Hepatocyte (in vitro differentiated cells): ENCODE measurements at places on chromosomes 3 and 15.

- no peak for DNase-seq
These were observed 84.6 kb downstream of the PRICKLE2 start for GRCh38 chr3:64140651-64141050.

DNA sequence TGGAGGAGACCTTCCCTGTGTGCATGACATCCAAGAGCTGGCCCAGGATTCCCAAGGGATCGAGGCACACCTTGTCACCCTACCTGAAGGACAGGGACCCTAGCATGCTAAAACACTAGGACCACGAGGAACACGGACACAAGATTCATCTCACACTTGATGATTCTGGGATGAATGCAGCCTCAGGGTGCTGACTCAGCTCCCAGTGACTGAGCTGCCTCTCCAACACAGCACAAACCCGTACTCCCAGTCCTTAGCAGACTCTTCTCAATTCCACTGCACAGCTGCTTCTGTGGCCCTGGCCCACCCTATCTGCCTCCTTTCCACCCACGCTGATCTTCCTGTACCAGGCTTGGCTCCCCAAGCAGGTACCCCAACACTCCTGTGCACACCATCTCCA is 9.1 kb upstream of the OXTR start:
- DNase-seq: no peak

DNA sequence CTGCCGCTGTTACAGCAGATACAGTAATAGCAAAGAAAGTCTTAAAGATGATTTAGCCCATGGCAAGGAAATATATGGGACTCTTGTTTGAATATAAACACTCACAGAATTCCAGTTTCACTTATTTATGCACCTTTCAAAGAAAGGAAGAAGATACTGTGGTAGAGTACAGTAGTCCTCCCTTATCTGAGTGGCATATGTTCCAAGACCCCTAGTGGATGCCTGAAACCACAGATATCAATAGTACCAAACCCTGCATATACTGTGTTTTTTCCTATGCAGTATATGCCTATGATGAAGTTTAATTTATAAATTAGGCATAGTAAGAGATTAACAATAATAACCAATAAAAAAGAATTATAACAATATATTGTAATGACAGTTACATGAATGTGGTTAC is 8.2 kb downstream of the MAP2K1 start:
- DNase-seq: no peak

DNA sequence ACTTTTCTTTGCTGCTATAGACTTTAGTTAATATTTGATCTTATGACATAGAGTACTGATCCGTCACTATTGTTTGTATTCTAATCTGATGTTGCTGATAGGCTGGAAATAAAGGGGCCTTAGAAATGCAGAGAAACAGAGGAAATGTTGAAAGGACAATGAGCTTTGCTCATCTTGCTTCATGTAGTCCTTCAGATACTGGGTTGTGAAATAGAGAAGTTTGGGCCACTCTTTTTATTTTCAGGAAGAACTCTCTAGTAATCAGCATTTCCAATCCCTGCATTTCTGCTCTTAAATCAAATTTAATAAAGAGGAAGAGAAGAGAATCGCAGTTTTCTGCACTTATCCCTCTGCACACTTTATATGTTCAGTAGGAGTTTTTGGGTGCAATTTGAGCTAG is 192.8 kb upstream of the THBS1 start:
- DNase-seq: no peak

DNA sequence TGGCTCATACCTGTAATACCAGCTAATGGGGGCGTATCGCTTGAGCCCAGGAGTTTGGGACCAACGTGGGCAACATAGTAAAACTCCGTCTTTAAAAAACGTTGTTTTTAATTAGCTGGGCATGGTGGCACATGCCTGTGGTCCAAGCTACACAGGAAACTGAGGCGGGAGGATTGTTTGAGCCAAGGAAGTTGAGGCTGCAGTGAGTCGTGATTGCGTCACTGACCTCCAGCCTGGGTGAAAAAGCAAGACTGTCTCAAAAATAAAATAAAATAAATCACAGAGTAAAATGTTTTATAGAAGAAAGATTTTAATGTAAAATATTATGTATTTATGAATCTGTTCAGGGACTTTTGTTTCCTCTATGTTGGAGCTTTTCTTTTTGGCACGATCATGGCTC is 15.3 kb upstream of the STRIT1 start:
- DNase-seq: no peak

GRCh38 chr15:88498996-88499395 is 31.5 kb downstream of the MRPS11 start:
- no peak for DNase-seq

GRCh38 chr15:48646331-48646730 is 822 bp upstream of the FBN1 start:
- DNase-seq: no peak

DNA sequence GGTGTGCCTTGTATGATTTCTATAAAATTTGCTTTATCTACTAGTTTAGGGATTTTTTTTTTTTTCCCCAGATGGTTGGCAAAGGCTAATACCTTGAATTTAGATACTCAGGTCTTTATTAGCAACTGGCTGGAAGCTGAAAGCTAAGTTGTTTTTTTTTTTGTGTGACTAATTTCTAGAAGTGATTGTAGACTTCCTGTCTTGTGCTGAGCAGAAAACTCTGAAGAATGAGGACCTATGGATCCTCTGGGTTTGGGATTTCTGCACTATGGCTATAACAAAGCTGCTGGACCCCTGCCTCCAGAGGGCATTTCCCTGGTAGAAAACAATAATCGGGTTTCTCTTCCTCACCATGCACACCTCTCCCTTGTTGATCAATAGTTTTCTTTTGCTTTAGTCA is 10.0 kb downstream of the ARIH2 start:
- DNase-seq: no peak

DNA sequence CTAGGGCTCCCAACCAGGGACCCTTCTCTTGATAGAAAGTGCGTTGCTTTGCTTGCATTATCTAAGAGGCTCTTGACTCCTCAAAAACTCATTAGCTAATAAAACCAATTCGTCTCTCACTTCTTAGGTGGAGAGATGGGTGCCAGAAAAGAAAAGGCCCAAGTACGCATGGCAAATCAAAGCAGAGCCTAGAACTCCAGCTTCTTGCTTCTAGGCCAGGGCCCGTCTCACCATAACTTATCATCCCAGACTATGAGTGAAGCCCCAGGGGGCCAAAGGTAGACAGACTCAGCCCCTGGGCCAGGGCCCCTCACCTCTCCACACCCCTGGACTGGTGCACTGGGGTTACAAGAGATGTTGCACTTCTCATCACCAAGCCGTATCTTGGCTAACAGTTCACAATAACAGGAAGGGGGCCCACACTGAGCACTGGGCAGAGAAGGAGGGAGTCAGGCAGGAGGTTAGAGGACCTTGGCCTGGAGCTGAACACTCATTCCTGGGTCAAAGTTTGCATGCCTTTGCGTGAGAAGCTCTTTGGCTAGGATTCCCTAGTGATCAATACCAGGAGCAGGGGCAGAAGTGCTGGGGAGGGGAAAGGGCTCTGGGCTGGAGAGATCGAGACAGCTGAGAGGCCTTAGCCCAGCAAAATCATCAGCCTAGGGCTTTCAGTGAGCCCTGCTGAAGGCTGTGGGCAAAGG is 5.4 kb upstream of the CYP1A1 start:
- DNase-seq: peak; percentile 37

DNA sequence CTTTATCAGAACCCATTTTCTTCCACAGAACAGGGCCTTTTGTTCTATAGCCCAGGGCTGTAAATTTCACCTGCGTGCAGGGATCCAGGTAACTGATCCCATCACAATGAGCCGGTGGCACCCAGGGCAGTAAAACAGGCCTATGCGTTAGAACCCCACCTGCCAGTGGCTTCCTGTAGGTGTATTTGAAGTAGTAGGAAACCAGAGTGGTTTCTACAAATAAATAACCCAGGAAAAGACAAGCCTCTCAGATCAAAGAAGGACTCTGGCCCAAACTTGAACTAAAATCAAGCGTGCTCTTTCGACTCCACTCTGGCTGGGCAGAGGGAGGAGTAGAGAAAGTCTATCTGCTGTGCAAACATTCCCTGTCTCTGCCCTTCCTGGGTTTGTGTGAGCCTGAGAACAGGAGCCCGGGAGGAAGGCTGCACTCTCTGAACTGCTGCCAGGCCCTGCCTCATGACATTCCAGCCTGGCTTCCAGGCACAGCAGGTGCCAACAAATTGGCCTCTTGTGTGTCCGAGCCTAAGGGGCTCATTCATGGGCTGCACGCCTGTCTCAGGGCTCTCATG is 77.7 kb downstream of the CEMIP start:
- no peak for DNase-seq

DNA sequence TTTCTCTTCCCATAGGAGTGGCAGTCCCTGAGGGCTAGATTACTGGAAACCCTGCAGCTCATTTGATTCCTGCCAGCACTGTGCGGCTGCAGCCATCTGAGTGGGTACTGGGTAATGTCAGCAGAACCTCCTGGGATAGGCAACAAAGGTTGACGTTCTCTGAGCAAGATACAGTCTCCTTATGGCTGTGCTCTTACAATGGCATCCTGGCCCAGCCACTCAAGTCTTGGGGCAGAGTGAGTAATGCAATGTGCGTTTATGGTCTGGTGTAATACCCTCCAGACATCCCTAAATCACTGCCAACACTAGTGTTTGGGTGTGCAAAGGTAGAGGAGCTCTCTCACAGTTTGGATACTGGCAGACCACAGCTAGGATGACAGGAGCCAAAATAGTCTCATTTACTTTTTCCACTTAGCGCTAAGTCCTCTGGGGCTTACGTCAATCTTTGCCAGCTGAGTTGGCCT is 775.8 kb downstream of the ZNF385D start:
- no peak for DNase-seq

GRCh38 chr3:106765342-106765741 is 611.9 kb upstream of the CCDC54 start:
- DNase-seq: no peak

GRCh38 chr3:13019243-13020095 is 53.8 kb downstream of the IQSEC1 start:
- peak; percentile 72 for DNase-seq

DNA sequence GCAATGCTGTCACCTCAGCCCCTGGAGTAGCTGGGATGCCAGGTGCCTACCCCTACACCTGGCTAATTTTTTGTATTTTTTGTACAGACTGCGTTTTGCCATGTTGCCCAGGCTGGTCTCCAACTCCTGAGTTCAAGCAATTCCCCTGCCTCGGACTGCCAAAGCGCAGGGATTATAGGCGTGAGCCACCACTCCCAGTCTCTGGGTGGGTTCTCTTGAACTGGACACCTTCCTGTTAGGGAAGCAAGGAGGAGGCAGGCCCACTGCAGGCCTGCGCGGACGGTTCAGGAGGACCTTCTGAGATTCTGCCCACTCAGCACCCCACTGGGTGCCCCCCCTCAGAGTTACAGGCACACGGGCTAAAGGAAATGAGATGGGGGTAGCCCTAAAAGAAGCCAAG is 73.8 kb upstream of the HERC1 start:
- DNase-seq: no peak

DNA sequence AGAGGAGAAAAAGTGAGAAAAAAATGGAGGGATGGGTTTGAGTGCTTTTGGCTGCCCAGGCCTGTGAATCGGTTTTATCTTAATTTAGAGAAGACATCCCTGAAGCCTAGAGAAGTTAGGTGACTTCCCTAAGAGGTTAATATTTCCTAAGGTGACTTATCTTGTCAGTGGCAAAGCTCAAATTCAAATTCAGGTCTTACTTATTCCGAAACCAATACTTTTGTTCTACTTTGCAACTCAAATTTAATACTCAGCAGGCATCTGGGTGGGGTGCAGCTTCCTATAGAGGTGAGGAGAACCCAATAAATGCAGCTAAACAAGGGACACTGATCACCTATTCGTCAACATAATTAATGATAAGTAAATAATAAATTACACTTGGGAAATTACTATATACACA is 54.9 kb upstream of the MYRIP start:
- DNase-seq: no peak

- peak; percentile 49 for DNase-seq
These were observed 114.2 kb downstream of the KLF13 start for GRCh38 chr15:31440754-31441311.

DNA sequence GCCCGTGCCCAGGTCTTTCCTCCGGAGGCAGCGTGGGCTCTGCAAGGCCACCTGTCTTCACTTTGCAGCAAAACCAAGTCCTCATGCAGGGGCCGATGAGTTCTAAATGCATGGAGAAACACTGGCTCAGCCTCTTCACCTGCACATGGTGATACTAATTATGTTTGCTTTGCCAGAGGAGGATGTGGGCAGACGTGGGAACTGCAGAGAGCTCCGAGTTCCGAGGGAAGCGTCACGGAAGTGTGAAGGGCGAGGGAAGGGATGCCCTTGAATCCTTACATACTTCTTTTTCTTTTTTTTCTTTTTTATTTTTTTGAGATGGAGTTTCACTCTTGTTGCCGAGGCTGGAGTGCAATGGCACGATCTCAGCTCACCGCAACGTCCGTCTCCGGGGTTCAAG is 74.8 kb downstream of the GABRG3 start:
- no peak for DNase-seq

- no peak for DNase-seq
These were observed 8.0 kb downstream of the TMIE start for GRCh38 chr3:46709157-46709654.

DNA sequence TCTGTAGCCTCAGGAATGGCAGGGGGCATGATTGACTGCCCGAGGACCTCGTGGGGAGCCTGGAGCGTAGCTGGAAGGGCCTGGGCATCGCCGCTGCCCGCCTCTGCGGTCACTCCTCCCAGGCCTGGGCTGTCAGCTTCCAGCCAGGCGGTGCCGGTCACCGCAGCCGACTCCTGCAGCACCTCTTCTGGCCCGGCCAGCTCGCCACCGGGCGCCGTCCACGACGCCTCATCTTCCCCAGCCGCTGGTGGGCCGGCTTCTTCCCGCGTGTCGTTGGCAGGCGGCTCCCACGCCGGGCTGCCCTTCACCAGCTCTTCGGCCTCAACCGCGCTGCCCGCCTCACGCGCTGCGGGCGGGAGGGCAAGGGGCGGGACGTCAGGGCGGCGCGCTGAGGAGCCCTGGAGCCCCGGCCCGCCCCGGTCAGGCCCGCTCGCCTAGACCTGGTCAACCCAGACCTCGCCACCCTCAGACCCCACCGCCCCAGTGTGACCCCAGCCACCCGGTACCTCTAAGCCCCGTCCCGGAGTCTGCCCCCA is 1.0 kb downstream of the CSPG5 start:
- DNase-seq: peak; percentile 36

- DNase-seq: peak; percentile 85
These were observed 3.9 kb upstream of the ACTL6A start for GRCh38 chr3:179558742-179559364.

DNA sequence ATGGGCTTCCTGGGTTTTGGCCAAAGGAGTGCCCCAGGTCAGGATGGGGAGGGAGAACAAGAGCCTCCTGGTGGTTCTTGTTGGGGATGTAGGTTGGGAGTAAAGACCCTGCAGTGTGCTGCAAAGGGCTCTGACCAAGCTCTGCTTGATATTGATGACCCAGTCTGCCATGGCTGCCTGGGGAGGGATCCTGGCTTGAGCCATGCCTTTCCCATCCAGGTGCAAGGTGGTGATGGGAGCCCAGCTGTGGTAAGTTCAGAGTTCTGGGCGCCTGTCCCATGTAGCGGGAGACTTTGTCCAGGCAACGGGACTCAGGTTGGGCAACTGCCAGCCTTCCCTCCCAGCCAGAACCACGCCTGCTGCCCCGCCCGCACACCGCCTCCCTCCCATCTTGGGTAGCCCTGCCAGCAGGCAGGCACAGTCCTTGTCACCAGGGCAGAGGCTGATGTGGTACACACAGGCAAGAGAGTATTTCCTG is 2.6 kb downstream of the GNAI2 start:
- DNase-seq: peak; percentile 50

- peak; percentile 40 for DNase-seq
These were observed 12.4 kb downstream of the NTRK3 start for GRCh38 chr15:88243895-88244787.

GRCh38 chr3:187044206-187044605 is 95.1 kb downstream of the RPL39L start:
- DNase-seq: no peak
